ENCODE measurements at places on chromosomes 5 and 9.

DNA sequence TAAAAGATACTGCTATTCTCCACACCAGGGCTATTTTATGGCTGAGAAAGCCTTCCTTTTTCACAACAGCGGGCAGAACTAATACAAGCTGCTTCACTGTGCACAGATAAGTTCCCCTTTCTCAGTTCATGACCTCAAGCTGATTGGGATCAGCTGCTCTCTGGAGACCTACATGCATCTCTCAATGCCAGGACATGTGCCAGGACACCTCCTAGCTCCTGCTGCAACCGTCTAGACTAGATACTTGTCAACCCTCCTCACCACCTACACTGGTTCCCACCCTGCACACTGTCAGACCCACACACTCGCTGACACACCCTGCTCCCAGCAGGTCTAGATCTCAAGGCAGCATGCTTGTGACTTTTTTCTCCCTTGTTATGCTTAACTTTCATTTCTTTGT is 39.8 kb downstream of the STARD4 start:
- no peak for DNase-seq

GRCh38 chr9:86966852-86967511 is 19.7 kb upstream of the GAS1 start:
- DNase-seq: no peak

- DNase-seq: no peak
Measured at GRCh38 chr5:146821732-146822131, 56.8 kb downstream of the PPP2R2B start.

DNA sequence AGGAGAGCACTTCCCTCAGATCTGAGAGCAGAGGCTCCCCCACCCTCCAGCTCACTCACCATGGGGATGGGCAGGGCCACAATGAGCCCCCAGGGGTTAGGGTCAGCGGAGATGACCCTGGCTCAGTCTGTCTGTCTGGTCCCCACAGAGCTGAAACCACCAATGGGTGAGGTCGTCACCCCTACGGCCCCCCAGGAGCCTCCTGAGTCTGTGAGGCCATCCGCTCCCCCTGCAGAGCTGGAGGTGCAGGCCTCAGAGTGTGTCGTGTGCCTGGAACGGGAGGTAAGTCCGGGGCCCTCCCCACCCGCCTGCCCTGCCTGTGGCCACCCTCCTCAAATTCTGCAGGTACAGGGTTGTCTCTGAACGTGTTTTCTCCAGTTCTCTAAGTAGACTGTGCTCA is 49.6 kb downstream of the LRSAM1 start:
- no peak for DNase-seq

DNA sequence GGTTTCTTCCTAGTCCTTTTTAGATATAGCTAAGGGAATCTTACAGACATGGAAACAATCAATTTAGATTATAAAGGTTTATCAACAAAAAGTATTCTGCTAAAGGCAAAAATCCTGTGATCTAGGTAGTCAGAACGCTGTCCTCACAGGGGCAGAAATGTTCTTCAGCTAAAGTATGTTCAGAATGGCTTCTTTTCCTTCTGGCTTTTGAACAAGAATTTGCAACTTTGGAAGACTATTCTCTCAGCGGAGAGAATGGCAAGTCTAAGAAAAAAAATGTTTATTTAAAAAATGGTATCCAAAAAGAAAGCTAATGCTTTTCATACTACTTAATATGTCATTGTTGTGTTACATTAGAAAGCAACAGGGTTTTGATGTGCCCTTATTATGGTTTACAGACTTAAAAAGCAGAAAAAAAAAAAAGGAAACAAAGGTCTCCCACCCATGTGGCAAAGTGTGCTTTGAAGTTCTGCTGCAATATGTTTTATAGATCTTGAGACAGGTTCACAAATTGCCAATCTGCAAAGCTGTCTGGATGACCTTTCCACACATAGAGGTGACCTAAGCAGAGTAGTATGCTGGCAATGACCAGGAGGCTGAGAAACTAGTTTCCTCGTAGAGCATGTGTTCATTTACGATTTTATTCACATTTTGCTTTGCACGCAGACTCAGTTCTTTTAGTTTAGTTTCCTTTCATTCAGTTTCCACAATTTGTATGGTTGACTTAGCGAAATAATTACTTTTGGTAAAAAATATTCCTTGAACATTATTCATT is 45.1 kb upstream of the PJA2 start:
- no peak for DNase-seq

DNA sequence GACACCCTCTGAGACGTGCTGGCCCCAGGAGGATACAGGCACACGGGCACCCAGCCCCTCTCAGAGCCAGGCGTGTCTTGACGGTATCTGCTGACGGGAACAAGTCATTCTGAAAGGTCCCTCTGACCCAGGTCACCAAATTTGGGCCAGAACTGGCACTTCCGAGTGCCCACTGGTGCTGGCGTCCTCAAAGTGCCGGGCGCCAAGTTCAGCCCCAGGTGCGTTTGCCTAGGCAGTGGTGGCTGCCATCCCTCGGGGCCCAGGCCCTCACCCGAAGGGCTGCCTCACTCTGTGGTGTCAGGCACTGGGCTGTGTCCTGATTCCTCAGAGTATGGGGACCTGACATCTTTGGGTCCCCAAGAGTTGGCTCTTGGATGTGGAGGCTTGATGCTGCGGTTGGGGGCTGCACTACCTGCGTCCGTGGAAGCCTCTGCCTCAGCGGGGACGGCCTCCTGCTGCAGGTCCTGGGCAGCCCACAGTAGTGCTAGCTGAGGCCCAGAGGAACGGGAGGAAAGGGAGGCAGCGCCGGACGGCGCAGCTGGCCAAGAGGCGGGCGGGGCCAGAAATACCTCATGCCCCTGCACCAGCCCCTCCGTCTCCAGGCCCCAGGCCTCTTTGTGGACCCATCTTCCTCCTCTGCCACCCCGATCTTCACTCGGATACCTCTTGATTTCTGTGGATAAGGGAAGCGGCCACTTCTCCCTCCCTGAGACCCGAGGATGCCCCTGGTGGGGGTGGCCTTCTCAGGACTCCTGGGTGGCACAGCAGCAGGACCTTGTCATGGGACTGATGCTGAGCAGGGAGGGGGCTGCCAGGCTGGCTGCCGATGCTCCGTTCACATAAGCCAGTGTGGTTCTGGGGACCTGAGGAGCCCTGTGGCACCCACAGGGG is 109.4 kb upstream of the LMX1B start:
- DNase-seq: no peak

DNA sequence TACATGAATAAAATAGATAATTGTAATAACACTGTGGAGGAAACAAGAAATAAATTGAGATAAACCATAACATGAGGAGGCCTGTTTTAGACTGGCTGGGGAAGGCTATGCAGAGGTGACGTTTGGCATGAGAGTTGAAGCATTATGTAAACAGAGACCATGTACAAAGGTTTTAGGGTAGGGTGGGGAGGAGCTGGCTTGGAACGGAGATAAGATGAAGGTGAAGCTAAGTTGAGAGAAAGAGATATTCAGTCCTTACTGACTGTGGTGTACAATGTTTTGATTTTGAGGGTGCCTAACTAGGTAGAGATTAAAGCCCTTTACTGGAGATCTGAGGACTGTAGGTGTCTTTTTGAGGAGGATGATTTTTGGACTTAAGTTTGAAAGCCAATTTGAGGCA is 17.8 kb downstream of the MAN2A1 start:
- no peak for DNase-seq

DNA sequence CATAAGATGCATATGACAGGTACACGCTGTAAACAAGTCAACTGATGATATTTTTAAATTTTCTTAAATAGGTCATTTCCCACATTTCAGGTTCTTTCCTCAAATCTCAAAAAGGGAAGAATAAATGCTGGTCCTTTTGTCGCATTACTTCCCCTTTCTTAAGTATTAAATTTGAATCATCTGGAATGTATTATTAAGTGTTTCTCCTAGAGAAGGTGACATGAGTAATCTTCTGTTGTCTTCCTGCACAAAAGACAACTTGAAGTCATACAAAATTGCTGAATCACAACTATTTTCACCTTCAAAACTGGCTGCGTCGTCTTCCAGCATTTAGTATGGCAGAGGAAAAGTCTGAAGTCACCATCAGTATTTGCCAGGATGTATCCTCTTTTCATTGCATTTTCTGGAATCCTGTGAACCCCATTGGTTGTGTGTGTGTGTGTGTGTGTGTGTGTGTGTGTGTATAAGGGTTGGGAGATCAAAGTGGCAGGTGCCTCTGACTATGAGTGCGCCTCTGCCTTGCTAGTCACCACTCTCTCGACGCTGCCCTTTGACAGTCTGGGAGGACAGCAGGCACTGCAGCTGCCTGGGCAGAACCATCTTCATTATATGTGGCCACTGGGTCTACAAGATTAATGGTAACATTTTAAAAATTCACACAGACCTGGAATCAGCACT is 86.9 kb downstream of the MVB12B start:
- no peak for DNase-seq

GRCh38 chr5:132070460-132071337 is 2.9 kb upstream of the CSF2 start:
- DNase-seq: peak; percentile 72

- DNase-seq: no peak
Measured at GRCh38 chr5:50623666-50624065, 42.8 kb upstream of the PARP8 start.

GRCh38 chr5:33720176-33720575 is 171.6 kb downstream of the ADAMTS12 start:
- DNase-seq: no peak

DNA sequence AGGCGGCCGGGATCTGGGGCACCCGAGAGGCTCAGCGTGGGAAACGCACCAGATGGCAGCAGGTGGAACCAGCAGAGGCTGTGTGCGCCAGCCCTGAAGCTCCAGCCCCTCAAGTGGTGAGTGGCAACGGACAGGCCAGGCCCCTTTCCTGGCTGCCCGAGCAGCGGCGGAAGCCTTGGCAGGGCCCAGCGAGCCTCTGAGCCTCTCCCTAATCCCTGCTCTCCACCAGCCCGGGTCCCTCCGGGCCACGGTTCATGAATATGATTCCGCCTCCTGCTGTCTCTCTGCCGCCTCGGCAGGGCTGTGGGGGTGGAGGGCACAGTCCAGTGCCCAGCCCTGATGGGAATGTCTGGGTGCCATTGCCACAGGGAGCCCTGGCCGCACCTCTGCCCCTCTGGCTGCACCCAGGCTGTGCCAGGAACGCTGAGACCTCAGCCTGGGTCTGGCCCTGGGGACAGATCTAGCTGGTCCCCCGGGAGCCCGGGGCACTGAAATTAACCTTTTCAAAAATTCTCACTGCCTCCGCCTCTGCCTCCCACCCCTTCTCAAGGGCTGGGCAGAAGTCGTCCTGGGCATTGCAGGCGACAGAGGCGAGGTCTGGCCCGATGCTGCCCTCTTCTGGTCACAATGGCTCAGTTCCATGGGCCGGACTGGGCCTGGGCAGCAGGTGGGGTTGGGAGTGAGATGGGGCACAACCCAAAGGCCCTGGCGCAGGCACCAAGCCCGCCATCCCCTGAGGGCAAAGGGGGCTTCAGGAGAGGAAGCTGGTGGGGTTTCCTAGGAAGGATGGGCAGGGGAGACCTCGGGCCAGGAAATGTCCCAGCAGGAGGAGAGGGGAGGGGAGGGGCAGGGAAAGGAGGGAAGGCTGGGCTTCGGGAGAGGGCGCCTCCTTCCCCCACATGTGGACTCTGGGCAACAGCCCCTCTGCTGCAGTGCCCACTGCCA is 20.3 kb downstream of the CCDC187 start:
- DNase-seq: peak; percentile 76

DNA sequence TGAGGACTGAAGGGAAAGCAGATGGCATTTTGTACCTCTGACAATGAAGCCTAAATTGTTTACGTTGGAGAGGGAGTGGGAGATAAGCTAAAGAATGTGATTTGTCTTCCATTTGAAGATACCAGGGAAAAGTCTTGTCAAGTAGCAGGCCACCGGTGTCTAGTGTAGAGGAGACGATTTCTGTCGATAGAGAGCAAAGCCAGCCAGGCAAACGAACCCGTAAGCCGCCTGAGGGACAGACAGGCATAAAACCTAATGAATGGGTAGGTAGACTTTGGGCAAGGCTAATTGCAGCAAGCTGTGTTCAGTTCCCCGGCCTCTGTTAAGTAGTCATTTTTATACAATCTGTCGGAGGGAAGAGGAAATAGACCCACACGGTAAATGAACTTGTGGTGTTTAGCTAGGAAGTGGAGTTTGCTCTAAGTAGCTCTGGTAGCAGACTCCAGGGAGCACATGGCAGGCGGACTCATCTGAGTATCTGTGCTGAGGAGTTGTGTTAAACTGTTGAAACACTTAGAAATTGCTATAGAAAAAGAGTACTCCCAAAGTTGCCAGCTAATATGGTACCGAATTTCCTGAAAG is 28.8 kb downstream of the SMARCA2 start:
- no peak for DNase-seq

Measured in activated naive CD4-positive, alpha-beta T cell treated with Interleukin-2 at 50 U/mL for 16 hours (primary cell).